CD14-positive monocyte (primary cell): ENCODE measurements at places on chromosomes 7 and 10.

DNA sequence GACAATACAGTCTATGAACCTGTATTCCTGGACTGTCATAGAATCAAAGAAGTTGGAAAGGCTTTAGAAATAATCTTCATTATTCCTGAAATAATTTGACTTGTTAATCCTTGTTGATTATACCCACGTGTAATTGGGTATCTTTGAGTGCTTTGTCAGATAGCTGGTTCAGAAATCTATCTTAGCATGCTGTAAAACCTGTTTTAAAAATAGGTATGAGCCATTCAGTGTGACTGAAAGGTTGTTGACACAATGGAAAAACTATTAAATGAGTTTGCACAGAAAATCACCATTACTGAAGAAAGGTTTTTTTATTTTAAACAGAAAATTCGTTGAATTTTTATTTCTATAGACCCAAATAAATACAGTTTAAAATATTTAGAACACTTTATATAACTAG is 38.7 kb downstream of the PHTF2 start:
- no peak for DNase-seq

- DNase-seq = no peak
These were observed 28.1 kb upstream of the NAMPT start for GRCh38 chr7:106312906-106313305.

DNA sequence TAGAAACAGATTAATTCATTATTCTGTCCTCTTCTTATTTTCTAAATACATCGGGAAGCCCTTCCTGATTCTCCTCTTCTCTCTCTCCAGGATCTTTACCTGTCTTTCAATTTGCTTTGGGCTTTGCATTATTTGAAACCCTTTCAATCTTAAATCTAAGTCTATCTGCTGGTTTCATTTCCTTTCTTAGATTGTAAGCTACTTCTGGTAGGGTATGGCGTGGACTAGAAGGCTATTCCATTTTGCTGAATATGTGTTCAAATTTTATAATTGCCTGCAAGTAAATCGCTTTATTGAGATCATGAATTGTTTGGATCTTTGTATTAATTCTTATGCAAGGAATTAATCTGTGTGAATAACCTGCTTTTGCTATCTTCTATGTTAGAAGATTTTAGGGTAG is 11.1 kb downstream of the STAM start:
- no peak for DNase-seq

- DNase-seq = no peak
These were observed 108.3 kb downstream of the ZMIZ1 start for GRCh38 chr10:79176949-79177602.
